ENCODE measurements at places on chromosomes 4 and X. TPM values are rescaled to one million over a fixed set of nuclear protein-coding genes. Genes with fewer than 3 reads are reported as not detected.

DNA sequence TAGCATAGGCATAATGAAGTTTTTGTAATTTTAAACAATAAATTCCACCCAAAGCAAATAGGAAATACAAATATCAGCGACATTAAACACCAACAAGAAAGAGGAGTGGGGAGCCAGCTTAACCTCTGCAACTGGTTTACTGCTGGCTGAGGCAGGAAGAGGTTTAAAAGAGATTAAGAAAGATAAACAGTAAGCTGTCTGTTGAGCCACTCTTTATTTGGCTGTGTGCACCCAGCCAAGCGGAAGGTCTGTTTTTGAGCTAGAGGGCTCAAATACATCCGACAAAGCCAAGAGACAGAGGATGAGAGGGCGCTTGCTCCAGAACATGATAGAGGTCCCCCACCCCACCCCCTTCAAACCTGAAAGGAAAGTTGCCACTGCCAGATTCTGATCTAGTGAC, 191.4 kb downstream of the MGST2 start:
- H3K27me3 ChIP-seq: no peaks in the 10 kb centered on the region
- no peaks in the 10 kb centered on the region for H3K36me3 ChIP-seq
- no peaks in the 10 kb centered on the region for H3K4me1 ChIP-seq
- no peak overlapping the region for H3K27ac ChIP-seq
- no peak for DNase-seq
- H3K4me3 ChIP-seq: no peak overlapping the region

The ARMCX2 gene
- total RNA-seq: 3.6 TPM

GRCh38 chrX:140507982-140508305, 3.1 kb upstream of the SOX3 start:
- no peak overlapping the region for H3K27ac ChIP-seq
- DNase-seq: no peak
- no peak overlapping the region for H3K4me3 ChIP-seq
- no peaks in the 10 kb centered on the region for H3K36me3 ChIP-seq

GRCh38 chr4:117796677-117797076, 237.6 kb upstream of the NDST3 start:
- H3K36me3 ChIP-seq: no peaks in the 10 kb centered on the region
- H3K27me3 ChIP-seq: no peaks in the 10 kb centered on the region
- no peak for DNase-seq
- no peaks in the 10 kb centered on the region for H3K4me1 ChIP-seq
- H3K27ac ChIP-seq: no peak overlapping the region
- H3K4me3 ChIP-seq: no peak overlapping the region

The RAB9B gene
- not detected for total RNA-seq

DNA sequence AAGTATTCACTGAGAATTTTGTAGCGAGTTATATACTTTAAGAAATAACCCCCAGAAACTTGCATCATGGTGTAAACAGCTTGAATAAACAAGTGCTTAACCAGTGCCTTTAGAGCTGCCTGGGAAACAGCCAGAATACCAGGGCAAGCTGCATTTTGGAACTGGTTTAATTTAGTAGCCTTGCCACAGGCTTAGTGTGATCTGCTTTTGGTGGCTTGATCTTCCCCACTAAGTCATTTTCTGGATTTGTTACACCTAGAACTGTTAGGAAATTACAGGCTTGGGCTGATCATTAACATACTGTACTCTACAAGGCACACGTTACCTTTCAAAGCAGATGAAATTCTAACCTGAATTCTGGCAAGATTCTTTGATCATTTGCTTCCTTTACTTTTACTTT, 35.4 kb downstream of the NPNT start:
- no peak overlapping the region for H3K27ac ChIP-seq
- H3K27me3 ChIP-seq: no peaks in the 10 kb centered on the region
- no peak for DNase-seq
- H3K36me3 ChIP-seq: no peaks in the 10 kb centered on the region
- H3K4me1 ChIP-seq: no peaks in the 10 kb centered on the region
- H3K4me3 ChIP-seq: no peak overlapping the region

- H3K4me3 ChIP-seq: no peak overlapping the region
- H3K36me3 ChIP-seq: no peaks in the 10 kb centered on the region
- H3K4me1 ChIP-seq: no peaks in the 10 kb centered on the region
- DNase-seq: no peak
These were observed 468.5 kb downstream of the IQCM start for GRCh38 chr4:149347139-149347538.

DNA sequence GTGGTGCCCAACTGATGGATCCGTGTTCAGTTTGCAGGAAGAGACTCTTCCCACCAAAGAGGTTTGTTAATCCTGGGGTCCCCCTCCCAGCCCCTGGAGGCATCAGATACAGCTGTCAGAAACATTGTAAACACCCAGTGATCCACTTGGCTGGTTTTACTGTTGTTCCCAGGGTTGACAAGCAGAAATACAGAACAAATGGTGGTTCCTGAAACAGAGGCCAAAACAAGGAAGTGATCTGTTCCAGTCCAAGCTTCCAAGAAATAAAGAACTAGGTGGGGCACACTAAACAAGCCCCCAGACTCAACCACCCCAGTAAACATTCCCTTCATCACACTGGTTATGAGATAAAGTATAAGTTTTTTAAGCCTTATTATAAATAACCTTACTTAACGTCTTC, 1.4 kb downstream of the TMLHE start:
- no peaks in the 10 kb centered on the region for H3K27me3 ChIP-seq
- DNase-seq: no peak
- H3K27ac ChIP-seq: no peak overlapping the region
- H3K4me3 ChIP-seq: peak overlapping the region; percentile 93
- no peaks in the 10 kb centered on the region for H3K4me1 ChIP-seq

GRCh38 chr4:147109800-147110199, 164.1 kb upstream of the TTC29 start:
- no peaks in the 10 kb centered on the region for H3K27me3 ChIP-seq
- no peak for DNase-seq
- no peaks in the 10 kb centered on the region for H3K36me3 ChIP-seq

Measured in CD4-positive, alpha-beta T cell (primary cell).